NCI-H1417 treated with DMSO at 0.1 percent for 48 hours (cell line): ENCODE measurements at places on chromosomes 2 and 18.

- DNase-seq, result no peak
Observed at GRCh38 chr2:241190291-241190981, 2.0 kb downstream of the ANO7 start.

- no peak for DNase-seq
Observed at GRCh38 chr2:176419591-176420071, 150.4 kb downstream of the MTX2 start.

DNA sequence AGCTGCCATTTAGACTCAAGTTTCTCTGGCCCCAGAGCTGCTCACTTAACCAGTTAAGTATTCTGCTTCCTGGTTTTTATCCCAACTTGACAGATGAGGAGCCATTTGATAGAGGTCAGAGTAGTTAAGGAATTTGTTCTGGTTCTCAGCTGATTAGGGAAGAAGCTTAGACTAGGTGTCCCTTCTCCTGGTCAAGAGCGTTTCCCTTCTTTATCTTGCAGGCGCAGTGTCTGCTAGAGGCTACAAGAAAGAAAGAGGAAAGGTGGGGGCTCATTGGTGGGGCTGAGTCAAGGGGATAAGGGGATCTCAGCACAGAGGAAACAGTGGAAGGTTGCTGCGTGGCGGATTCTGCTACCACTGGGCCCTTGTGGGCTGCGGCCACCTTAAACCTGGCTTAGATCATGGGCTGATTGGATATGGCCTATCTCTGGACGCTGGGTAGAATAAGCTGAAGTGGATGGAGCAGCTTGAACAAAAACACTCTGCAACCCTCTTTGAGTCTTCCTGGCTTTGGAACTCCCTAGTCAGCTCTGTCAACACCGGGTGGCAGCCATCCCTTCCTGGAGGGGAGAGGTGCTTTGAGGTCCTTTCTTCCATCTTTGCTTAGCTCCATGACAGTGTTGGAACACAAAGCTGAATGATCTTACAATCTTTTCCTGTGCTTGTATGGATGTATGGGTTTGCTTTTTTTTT, 70.8 kb downstream of the QPCT start:
- no peak for DNase-seq

GRCh38 chr2:105140240-105140568, 101.3 kb upstream of the GPR45 start:
- DNase-seq, result no peak

- no peak for DNase-seq
Observed at GRCh38 chr2:8331068-8331467, 350.8 kb upstream of the ID2 start.
